ENCODE measurements at places on chromosomes 7 and 10. TPM values are rescaled to one million over a fixed set of nuclear protein-coding genes. Genes with fewer than 3 reads are reported as not detected.

- no peaks in the 10 kb centered on the region for H3K4me1 ChIP-seq
- H3K27ac ChIP-seq: no peak overlapping the region
- H3K36me3 ChIP-seq: no peaks in the 10 kb centered on the region
- no peaks in the 10 kb centered on the region for H3K27me3 ChIP-seq
- no peak overlapping the region for H3K4me3 ChIP-seq
Measured at GRCh38 chr10:132146941-132147915, 39.5 kb upstream of the DPYSL4 start.

The CLCN1 gene
- 0.35 TPM for total RNA-seq

DNA sequence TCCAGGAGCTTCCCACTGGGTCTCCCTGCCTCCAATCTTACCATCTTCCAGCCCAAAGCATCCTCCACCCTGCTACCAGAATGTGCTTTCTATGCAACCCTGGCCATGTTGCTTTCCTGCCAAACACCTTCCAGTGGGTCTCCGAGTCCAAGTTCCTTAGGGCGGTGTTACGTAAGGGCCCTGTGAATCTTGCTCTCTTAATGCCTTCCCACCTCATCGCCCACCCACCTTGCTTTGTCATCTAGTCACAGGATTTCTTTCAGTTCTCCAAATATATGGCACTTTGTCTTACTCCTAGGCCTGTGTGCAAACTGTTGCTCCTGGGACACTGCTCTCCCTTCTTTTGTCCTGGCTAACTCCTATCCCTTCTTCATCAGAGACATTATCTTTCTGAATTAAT lies 344.5 kb downstream of the RPS24 start:
- H3K36me3 ChIP-seq: no peaks in the 10 kb centered on the region
- no peak overlapping the region for H3K4me3 ChIP-seq
- H3K27ac ChIP-seq: no peak overlapping the region

GRCh38 chr10:132163278-132163765 lies 23.4 kb upstream of the DPYSL4 start:
- no peaks in the 10 kb centered on the region for H3K4me1 ChIP-seq
- H3K36me3 ChIP-seq: no peaks in the 10 kb centered on the region
- no peak overlapping the region for H3K4me3 ChIP-seq

DNA sequence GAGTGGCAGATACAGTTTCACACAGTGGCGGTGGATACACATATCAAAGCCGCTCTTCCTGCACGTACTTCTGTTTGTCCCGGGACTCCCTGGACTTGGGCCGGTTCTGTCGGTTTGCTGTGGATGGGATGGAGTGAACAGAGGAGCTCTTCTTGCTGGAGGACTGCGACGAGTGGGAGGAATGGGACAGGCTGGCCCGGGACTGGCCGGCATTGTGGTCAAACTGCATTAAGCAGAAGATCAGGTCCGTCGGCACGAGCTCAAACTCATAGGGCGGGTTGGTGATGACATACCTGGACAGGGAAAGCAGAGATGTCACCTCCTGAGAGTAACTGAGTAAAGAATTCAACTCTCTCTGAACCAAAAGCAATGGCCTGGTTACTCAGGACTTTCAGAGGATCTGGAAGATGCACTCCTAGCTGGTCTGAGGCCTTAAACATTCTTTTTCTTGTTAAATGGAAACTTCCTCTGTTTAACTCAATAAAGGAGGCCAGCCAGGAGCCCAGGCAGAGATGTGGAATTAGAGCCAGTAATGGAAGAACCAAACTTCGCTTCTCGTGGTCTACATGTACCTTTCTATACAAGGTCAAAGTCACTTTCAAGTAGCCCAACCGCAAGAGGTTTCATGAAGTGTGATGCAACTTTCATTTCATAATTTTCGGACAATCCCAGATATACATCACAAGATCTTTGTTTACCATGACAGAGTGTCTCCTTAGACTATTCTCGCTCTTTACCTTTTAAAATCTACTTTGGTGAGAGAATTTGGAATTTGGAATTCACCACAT lies 750.2 kb downstream of the KCNMA1 start:
- no peaks in the 10 kb centered on the region for H3K36me3 ChIP-seq
- DNase-seq: no peak
- no peaks in the 10 kb centered on the region for H3K27me3 ChIP-seq
- no peaks in the 10 kb centered on the region for H3K4me1 ChIP-seq
- no peak overlapping the region for H3K4me3 ChIP-seq
- no peak overlapping the region for H3K27ac ChIP-seq

DNA sequence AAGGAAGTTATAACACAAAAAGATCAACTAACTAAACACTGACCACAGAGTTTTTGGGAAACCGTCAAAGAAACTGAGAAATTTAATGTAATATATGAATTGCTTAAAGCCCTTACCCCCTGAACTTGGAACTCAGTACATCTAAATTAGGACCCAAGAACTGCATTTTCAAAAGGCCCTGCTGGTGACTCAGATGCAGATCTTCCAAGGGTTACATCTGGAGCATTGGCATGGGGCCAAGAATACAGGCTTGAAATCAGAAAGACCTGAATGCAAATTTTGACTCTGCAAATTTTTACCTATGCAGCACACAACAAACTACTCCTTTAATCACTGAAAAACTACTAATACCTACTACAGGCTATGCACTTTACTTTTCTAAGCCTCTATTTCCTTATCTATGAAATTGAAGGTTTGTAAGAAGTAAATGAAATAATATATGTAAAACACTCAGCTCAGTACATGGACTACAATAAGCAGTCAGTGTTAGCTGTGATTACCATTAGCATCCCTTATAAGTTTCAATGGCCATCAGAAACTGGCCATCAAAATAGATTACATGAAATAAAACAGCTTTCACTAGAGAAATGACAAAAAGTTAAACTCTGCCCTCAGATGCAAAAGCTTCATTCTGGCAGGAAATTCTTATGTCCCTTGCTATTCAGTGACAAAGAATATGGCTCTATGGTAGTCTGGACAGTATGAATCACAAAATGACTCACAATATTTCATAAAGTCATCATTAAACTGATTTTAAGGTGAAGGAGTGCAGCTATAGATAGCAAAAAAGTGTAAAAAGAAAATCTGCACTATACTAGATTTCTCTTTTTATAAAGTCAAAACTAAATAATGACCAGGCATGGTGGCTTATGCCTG lies 43.6 kb downstream of the NSUN6 start:
- no peaks in the 10 kb centered on the region for H3K4me1 ChIP-seq
- H3K27me3 ChIP-seq: no peaks in the 10 kb centered on the region
- no peak overlapping the region for H3K27ac ChIP-seq
- H3K36me3 ChIP-seq: no peaks in the 10 kb centered on the region

- H3K36me3 ChIP-seq: no peaks in the 10 kb centered on the region
- no peak overlapping the region for H3K4me3 ChIP-seq
- DNase-seq: no peak
- H3K4me1 ChIP-seq: no peaks in the 10 kb centered on the region
Measured at GRCh38 chr10:60527676-60528075, 138.0 kb upstream of the ANK3 start.

- H3K27ac ChIP-seq: no peak overlapping the region
- DNase-seq: no peak
- no peaks in the 10 kb centered on the region for H3K4me1 ChIP-seq
Measured at GRCh38 chr7:159040912-159041711, 103.6 kb downstream of the VIPR2 start.

The IL15RA gene
- total RNA-seq: 13.9 TPM

GRCh38 chr10:118383699-118384098 lies 41.6 kb upstream of the FAM204A start:
- no peak for DNase-seq
- no peaks in the 10 kb centered on the region for H3K4me1 ChIP-seq
- H3K27me3 ChIP-seq: no peaks in the 10 kb centered on the region
- H3K4me3 ChIP-seq: no peak overlapping the region
- H3K36me3 ChIP-seq: no peaks in the 10 kb centered on the region

The ICA1 gene
- total RNA-seq: 41.8 TPM

The C7orf57 gene
- 0.63 TPM for total RNA-seq

The GPR158 gene
- total RNA-seq: 0.22 TPM

The GHRHR gene
- total RNA-seq: not detected

- no peak overlapping the region for H3K4me3 ChIP-seq
- no peaks in the 10 kb centered on the region for H3K4me1 ChIP-seq
- no peaks in the 10 kb centered on the region for H3K27me3 ChIP-seq
- DNase-seq: no peak
- no peak overlapping the region for H3K27ac ChIP-seq
Measured at GRCh38 chr10:11176746-11177145, 159.1 kb downstream of the CELF2 start.

- no peak for DNase-seq
- no peaks in the 10 kb centered on the region for H3K36me3 ChIP-seq
- no peaks in the 10 kb centered on the region for H3K27me3 ChIP-seq
- H3K4me1 ChIP-seq: no peaks in the 10 kb centered on the region
Measured at GRCh38 chr10:28945959-28946358, 268.6 kb downstream of the BAMBI start.

Data from kidney (tissue), 22 donors.